ENCODE measurements at places on chromosomes 16 and 17.

DNA sequence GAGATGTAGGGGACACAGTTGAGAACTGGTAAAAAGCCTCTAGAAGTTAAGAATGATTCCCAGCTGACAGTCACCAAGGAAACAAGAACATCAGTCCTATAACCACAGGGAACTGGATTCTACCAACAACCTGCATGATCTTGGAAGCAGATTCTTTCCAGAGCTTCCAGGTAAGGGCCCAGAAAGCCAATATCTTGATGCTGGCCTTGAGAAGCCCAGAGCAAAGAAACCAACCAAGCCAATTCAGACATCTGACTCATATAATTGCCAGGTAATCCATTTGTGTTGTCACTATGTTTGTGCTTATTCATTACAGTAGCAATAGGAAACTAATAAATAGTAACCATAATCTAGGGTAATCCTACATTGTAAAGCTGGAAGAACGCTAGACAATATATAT lies 81.6 kb downstream of the CACNG1 start:
- DNase-seq, result no peak

- DNase-seq, result peak; percentile 13
These were observed 251.2 kb downstream of the PARN start for GRCh38 chr16:14378689-14379467.

GRCh38 chr17:69179227-69179952 lies 37.7 kb upstream of the ABCA6 start:
- DNase-seq, result peak; percentile 50

GRCh38 chr17:79789943-79790804 lies 6.7 kb downstream of the CBX8 start:
- DNase-seq, result no peak

- no peak for DNase-seq
These were observed 32.9 kb downstream of the SLC7A5 start for GRCh38 chr16:87836346-87836843.

DNA sequence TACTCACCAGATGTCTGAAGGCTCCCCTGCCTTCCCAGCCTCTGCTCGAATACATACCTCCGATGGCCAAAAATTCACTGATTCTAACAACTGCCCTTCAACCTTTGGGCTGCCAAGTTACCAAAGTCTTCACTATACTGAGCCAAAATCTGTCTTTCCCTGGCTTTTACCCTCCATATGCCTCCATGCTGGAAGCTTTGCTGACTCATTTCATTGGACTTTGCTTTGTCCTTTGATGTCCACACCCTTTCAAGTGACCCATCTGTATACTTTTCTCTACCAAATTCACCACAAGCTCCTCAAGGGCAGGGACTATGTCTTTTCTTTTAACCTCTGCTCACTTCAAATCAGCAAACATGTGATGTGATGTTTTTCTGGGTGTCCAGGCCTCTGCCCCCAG lies 21.0 kb upstream of the MTMR4 start:
- peak; percentile 37 for DNase-seq

GRCh38 chr16:68331879-68332410 lies 21.1 kb downstream of the PRMT7 start:
- DNase-seq, result peak; percentile 67

DNA sequence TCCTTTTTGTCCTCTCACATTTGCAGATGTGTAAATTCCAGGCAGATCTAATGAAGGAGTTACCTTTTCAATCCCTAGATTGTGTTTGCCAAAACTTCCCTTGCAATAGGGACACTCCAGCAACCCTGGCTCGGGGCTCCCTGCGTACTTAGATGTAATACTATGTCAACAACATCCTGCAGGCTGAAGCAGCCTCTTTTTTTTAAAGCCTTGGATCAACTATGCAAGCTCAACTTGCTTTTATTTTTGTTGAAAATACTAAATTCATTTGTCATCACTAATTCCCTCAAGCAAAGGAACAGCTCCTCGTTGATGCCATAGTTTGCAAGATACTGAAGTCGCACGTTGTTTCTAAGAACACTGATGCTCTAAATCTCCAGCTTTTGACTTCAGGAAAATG lies 59.1 kb downstream of the GRIN2A start:
- no peak for DNase-seq

GRCh38 chr16:82037666-82038065 lies 2.6 kb downstream of the HSD17B2 start:
- DNase-seq, result no peak

GRCh38 chr17:49823614-49824013 lies 24.3 kb downstream of the TAC4 start:
- DNase-seq, result peak; percentile 30

DNA sequence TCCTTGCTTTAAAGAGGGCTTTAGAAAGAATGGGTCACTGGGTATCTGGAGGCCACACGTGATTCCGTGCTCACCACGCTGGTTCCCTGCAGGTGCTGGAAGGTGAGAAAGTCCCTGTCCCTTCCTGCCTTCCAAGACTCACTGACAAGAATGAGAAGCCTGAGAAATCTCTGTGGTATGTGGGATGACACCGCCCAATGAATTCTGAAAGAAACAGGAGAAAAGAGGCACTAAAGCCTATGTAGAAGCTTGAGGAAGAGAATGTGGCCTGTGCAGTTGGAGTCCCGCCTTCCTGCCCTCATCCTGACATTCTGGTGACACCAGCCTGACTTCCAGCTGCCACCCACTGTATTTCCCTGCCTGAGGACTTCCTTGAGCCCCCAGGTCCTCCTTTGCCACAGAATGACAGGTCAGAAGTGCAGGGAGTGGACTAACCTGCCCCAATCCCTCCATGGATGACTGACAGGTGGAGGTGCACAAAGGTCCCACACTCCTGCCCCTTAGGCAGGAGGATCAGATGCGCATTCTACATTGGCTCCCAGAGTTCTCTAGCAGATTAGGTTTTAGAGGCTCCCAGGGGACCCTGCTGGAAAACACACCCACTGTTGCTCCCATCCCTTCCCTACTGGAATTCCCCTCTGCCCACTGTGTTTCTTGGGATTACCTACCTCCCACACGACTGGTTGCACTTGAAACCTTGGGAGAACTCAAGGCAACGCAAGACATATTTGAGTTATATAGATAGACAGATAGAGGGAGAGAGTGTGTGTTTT lies 38.6 kb upstream of the TENT4B start:
- DNase-seq, result no peak

- DNase-seq, result no peak
These were observed 5.4 kb downstream of the SPATA2L start for GRCh38 chr16:89695875-89696669.

GRCh38 chr17:17018021-17018441 lies 24.2 kb upstream of the MPRIP start:
- no peak for DNase-seq

DNA sequence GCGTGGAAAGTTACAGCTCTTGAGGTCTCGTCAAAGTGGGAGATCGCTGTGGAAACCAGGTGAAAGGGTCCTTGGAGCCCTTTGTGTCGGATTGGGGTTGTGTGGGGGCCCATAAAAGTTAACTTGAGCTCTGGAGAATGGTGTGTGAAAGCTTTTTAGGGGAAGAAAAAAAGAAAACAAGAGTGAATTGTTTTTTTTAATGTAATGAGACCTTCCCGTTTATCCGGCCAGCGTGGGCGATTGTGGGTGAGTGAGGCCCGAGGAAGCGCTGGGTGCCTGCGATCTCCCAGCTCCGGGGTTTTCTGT lies 150.6 kb downstream of the MSI2 start:
- no peak for DNase-seq

- DNase-seq, result no peak
These were observed 17.9 kb downstream of the NDUFAB1 start for GRCh38 chr16:23578101-23578830.

DNA sequence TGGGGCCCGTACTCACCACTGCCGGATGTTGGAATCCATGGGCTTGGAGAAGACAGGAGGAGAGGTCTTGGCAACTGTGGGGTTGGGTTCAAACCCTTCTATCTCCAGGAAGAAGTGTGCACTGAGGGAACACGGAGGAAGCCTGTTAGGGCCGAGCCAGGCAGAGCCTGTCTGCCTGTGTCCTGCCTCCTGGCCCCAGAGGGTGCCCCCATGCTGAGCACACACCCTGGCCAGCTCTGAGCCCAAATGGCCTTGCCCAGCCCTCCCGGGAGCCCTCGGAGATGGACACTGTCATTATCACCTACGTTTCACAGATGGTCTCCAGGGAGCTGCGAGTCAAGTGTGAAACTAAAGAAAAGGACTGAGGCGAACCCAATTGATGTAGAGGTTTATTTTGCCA lies 12.5 kb downstream of the TRPV3 start:
- DNase-seq, result no peak

GRCh38 chr17:17149520-17150447 lies 56.3 kb downstream of the PLD6 start:
- DNase-seq, result no peak

DNA sequence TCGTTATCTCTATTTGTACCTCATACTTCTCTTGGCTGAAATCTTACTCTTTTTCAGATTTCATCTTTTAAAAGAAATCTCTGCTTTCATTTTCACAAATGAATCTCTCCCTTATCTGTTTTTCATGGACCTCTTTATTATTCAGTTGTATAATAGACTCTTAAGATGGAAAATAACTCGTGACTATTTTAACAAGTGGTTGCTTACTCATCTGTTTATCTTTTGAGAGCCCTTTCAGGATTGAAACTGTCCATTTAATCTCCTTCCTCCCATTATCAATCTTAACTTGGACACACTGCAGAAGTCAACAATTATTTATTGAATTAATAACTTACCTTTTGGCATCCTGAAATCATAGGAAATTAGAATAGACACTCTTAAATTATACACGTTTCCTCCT lies 68.8 kb downstream of the ABCA8 start:
- DNase-seq, result no peak

DNA sequence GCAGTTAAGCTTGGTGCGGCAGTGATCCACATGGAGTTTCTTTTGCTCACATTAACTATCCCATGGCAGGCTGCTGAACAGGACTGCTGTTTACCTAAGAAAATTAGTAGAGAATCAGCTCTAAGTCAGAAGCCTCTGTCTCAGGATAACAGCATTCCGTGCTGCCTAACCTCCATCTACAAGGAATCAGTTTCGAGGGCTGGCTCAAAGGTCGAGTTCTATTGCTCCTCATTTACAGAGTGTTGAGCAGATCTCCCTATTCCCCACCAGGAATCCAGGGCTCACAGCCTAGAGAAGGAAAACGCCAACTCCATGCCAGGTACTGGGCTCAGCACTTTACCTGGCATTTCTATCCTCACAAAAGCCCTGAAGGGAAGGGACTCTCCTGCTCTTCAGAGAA lies 9.9 kb downstream of the GINS2 start:
- no peak for DNase-seq

DNA sequence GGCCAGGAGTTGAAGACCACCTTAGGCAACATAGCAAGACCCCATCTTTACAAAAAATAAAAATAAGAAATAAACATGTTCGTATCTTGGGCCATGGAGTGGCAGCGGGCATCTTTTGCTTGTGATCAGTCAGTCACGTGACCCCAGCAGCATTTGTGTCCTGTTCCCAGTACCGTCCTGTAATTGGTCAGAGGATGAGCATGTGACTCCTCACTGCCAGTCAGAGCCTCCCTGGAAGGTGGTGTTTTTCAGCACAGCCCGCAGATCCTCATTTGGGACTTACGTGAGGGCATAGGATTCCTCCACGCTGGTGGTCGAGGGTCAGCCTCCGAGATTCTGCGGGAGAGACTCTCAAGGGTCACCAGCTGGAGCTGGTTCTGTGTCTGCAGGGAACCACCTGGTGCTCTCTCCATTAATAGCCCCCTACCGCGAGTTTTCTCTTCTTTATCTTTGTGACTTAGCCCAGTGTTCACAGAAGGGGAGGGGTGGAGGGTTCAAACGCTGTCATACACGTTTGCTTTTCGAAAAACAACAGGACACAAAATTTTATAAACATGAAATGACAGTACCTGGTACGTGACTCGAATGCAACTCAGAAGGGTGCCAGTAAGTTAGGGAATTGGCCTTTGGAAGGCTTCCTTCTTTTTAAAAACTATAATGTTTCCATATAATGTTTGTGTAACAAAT lies 17.2 kb downstream of the MRC2 start:
- no peak for DNase-seq

GRCh38 chr17:16905593-16906191 lies 66.2 kb downstream of the TNFRSF13B start:
- peak; percentile 89 for DNase-seq

GRCh38 chr17:12035673-12036072 lies 15.0 kb downstream of the MAP2K4 start:
- DNase-seq, result no peak

DNA sequence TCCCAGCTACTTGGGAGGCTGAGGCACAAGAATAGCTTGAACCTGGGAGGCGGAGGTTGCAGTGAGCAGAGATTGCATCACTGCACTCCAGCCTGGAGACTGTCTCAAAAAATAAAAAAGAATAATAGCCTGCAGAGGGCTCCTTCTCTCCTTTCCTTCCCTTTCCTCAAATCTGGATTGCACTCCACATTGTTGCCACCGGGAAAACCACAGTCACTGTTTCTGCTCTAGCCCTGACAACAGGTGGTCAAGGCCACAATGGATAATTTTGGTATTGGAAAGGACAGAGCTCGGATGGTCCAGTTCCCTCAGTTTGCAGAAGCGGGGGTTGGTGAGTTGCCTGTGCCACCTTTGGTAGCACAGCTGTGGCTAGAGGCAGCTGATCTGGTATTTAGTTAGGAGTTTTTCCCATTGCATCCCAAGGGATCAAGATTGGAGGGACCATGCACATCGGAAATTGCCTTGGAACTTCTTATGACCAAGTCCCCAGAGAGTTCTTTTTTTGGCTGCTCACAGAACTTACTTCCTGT lies 44.7 kb upstream of the PRSS54 start:
- DNase-seq, result peak; percentile 8

DNA sequence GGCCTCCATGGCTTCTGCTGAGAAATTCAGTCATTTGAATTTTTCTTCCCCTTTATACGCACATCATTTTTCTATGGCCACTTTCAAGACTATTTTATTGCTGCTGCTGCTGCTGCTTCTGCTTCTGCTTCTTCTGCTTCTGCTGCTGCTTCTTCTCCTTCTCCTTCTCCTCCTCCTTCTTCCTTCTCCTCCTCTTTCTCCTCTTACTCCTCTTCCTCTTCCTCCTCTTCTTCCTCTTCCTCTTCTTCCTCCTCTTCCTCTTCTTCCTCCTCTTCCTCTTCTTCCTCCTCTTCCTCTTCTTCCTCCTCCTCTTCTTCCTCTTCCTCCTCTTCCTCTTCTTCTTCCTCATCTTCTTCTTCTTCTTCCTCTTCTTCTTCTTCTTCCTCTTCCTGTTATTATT lies 22.4 kb downstream of the CPD start:
- no peak for DNase-seq

- no peak for DNase-seq
These were observed 79.1 kb downstream of the TAOK1 start for GRCh38 chr17:29469276-29469675.

DNA sequence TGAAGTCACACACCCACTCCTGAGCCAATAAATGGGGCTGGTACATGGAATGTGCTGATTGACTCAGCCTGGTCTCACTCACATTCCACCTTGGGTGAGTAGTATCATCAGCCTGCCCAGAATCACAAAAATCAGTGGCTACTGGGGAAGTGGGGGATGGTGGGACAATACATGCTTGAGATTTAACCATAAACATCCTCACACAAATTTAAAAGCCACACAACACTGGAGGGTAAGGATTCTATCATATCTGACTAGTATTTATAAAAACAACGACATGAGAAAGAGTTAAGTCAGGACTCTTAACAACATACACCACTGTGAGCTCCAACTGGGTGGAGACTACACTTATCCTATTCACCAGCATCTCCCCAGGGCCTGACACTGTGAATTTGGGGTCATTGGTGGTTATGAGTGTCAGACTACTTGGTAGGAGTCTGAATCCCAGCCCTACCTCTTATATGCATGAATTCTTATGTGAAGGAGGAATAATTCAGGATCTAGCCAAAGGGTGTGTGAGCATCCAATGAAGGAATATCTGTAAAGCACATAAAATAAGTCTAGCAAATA lies 26.0 kb upstream of the IRX6 start:
- peak; percentile 0 for DNase-seq

GRCh38 chr17:80339731-80340456 lies 75.1 kb upstream of the ENDOV start:
- DNase-seq, result no peak
